ENCODE measurements at places on chromosomes 2 and 18. TPM values are rescaled to one million over a fixed set of nuclear protein-coding genes. Genes with fewer than 3 reads are reported as not detected.

The CHAC2 gene
- total RNA-seq, result 27.4 TPM

GRCh38 chr18:37419866-37420265 lies 145.7 kb downstream of the CELF4 start:
- no peak for DNase-seq

GRCh38 chr2:237859533-237860272 lies at the start of gene RAMP1:
Gene RAMP1, plus strand, starts transcription at chr2:237859623. Its CDS starts 53 bp downstream, at chr2:237859676.
- DNase-seq, result no peak

The SULT1C4 gene
- total RNA-seq, result not detected

DNA sequence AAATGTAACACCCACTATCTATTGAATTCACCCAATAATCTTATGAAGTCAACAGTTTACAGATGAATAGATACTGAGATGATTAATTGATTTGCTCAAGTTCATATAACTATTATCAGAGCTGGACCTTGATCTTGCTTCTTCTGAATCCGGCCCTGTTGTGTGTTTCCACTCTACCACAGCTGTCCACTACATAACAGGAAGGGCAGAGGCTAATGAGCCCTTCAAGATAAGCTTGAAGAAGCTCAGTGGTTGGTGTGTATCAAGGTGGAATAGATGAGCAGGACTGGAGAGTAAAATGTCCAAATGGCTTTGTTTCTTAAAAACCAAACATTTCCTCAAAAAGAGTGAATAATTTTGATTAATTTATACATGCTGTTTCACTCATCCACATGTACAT lies 56.4 kb upstream of the ITGB6 start:
- DNase-seq, result no peak

The SLC25A52 gene
- total RNA-seq, result not detected

GRCh38 chr18:24126155-24126961 lies 12.5 kb upstream of the CABYR start:
- no peak for DNase-seq

The IL36B gene
- total RNA-seq, result not detected

The RGPD8 gene
- 15.5 TPM for total RNA-seq

- no peak for DNase-seq
These were observed 96.2 kb downstream of the GALNT3 start for GRCh38 chr2:165697748-165698443.

GRCh38 chr18:904218-905090 lies at the start of gene ADCYAP1:
Gene ADCYAP1, plus strand, starts transcription at chr18:904871. Its CDS starts 516 bp downstream, at chr18:905387.
- no peak for DNase-seq

The AGAP1 gene
- total RNA-seq, result 2.7 TPM

DNA sequence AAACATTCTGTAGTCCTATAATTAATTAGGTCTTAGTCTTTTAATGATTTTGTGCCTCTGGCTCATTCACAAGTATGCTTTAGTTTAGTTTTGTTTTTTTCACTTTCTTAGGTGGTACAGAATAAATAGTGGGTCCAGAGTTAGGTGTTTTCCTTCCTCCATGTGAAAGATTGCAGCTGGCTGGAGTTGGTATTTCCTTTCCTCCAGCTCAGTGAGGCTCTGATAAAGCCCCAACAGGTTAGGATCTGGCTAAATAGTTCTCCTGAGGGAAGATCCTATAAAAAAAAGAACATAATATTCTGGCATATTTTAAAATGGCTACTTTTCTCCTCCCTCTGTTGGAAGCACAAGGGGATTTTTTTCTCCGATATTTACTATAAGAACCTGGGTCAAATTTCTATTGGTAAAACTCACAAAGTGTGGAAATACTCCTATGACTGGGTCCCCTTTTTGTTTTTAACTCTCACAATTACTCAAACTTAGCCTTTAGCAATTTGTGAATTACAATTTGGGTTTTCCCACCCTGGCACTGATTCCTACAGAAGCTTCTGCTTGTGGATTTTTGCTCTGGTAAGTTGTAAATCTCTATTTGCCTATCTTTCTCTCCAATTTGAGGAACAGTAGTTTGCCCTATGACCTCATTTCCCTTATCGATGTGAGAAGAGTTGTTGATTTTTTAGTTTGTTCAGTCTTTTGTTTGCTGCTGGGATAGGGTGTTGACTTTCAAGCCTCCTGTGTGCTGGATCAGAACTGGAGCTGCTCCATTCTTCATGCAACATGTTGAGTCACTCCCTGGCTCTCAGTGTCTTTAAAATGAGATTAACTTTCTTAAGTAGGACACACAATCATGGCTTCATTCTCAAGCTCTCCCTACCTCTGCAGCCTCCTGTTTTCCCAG lies 500.9 kb downstream of the RNF144A start:
- DNase-seq, result no peak

DNA sequence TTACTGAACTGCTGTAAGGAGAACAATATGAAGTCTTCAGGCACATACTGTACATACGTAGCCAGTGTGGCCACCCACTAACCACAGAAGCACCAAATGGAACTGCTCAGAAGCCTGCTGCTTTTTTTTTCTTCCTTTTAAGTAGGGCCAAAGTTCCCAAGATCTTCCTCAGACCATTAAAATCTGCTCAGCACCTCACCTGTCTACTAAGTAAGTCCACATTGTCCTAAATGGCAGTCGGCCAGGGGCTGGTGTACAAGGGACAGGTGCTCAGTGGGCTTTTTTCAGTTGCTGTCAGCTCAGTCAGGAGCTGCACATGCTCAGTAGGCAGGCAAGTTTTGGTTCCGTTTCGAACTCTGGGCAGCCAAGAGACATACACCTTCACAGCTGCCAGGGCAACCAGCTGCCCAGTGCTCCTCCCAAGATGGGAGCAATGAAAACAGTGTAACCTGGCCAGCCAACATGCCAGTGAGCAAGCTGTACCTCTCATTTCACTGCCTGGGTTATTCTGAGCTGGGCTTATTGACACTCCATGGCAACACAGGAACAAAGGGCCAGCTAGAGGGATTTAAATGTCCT lies 86.1 kb downstream of the ACVR1 start:
- DNase-seq, result no peak

The RGPD4 gene
- 0.64 TPM for total RNA-seq

- no peak for DNase-seq
These were observed 74.2 kb downstream of the OTX1 start for GRCh38 chr2:63124850-63125249.

- no peak for DNase-seq
These were observed 20.9 kb upstream of the ROCK2 start for GRCh38 chr2:11365096-11365879.
